ENCODE measurements at places on chromosomes 3 and 15. TPM values are rescaled to one million over a fixed set of nuclear protein-coding genes. Genes with fewer than 3 reads are reported as not detected.
A peak's percentile ranks its signal among the peaks of the same experiment; 100 is the strongest.

The PP2D1 gene
- not detected for total RNA-seq

GRCh38 chr3:49378249-49378895, 20.2 kb upstream of the GPX1 start:
- no peaks in the 10 kb centered on the region for H3K4me1 ChIP-seq
- H3K27me3 ChIP-seq = no peaks in the 10 kb centered on the region
- no peak overlapping the region for H3K4me3 ChIP-seq
- H3K27ac ChIP-seq = no peak overlapping the region
- no peak for DNase-seq
- peaks cover 22% of the 10 kb centered on the region for H3K36me3 ChIP-seq

The GASK1A gene
- 4.6 TPM for total RNA-seq

The ZKSCAN7 gene
- total RNA-seq = 15.5 TPM

The LRRC49 gene
- total RNA-seq = 6.7 TPM

DNA sequence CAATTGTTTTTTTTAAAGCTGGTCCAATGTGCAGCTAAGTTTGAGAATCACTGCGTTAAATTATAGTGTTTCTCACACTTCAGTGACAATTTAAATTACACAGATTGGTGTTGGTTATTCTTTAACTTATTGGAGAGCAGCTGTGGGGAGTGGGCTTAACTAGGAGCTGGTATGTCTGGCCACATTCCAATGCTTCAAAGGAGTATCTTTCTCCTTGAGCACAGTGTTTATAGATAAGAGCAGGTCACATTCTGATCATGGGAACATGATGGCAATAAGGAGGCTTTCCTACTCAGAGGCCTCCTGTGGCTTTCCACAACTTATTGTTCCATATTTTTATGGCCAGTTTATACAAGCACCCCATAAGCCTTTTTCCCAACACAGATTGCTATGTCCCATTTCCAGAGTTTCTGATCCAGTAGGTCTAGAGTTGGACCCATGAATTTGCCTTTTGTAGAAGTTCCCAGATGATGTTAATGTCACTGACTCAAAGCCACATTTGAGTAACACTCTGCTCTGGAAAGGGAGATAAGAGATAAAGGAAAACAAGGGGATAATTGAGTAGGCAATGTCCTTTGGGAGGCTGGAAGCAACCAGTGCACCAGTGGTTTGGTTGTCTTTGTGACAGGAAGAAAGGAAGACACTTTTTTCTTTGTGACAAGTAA, 33.0 kb upstream of the PLSCR4 start:
- H3K4me1 ChIP-seq = peaks cover 23% of the 10 kb centered on the region
- DNase-seq = peak; percentile 42
- peak overlapping the region; percentile 62 for H3K4me3 ChIP-seq
- peak overlapping the region; percentile 6 for H3K27ac ChIP-seq

Data from endodermal cell (in vitro differentiated cells).